Left renal cortex interstitium (tissue), 4 donors: ENCODE measurements at places on chromosomes 3 and 15.
A peak's percentile ranks its signal among the peaks of the same experiment; 100 is the strongest.

DNA sequence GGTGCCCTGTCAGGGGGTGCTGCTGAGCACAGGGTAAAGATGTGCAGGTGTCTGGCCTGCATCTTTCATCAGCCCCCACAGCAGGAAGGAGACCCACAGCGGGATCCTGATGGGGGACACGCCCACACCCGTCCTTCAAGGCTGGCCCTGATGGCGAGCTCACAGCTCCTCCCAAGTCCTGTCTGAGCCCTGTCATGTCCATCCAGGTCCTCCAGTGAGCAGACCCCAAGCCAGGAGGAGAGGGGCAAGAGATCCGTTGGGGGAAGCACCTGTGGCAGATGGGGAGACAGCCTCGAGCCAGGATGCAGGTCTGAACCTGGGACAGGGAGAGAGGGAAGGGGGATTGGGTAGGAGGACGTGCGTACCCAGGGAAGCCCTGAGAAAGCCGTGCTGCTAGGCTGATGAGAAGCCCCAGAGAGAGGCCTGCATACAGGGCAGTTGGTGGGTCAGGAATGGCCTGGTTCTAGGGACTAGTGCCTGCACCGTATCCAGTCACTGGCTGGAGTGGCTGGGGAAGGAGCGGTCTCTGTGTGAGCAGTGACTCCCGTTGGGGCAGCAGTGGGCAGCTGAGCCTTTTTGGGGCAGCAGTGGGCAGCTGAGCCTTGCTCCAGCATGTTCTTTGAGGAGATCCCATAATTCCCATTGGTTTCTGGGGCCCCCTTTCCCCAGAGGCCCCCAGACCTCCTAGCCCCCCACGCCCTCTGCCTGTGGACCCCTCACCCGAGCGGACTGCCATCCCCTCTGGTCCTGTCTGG lies 133.3 kb upstream of the MEF2A start:
- no peak for DNase-seq

GRCh38 chr3:170705131-170705530 lies 119.3 kb upstream of the SLC7A14 start:
- no peak for DNase-seq

- DNase-seq: no peak
These were observed 24.3 kb upstream of the CP start for GRCh38 chr3:149245738-149246451.

GRCh38 chr3:72462595-72463011 lies 385.6 kb downstream of the SHQ1 start:
- DNase-seq: peak; percentile 19

DNA sequence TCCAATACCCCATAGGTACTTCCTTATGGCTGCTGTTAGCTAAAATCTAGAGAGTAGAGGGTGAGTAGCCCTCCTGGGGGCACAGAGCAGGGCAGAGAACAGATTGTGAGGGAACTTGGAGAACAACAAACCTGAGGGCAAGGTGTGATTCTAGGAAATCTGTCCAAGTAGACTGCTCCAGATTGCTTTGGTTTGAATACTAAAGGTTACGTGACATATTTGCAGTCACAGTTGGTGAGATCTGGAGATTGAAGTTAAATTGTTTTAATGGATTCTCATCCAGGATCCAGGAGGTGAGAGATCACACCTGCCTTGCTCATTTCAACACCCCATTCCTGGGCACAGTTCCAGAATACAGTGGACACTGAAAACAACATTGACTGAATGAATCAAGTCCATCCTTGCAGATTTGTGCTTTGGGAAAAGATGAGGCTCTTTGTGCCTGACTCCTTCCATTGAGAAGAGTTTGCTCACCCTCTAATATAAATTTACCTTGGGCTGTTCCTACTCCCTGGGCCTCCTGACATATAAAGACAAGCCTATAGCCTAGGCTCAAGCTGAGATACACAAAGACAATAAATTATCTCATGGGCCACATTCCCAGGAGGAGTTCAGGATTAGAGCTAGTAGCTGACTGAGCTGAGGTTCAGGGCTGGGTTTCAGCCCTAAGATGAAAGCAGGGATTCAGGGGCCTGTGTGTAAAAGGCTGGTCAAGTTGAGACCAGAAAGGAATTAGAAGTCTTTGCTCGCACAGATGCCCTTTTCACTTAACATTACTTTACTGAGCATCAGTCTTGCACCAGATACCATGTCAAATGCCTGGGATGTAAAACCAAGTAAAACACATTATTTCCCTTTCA lies 400.9 kb upstream of the MCTP2 start:
- DNase-seq: no peak

DNA sequence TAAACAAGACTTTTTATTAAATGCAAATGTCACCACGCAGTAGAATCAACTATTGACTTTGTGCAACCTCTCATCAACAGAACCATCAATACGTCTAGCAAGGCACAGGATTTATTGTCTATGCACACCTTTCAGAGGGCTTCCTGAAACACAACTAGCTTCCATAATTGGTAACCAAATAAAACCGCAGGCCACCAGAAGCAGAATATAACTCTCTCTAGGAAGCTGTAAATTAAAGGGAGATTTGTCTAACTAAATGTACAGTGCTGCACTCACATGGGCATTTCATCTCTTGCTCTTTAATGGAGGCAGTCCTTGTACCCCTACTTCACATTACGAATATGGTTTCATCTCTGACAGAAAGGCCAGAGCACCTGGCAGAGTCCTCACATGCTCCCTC lies 93.0 kb downstream of the FHIT start:
- DNase-seq: no peak

GRCh38 chr3:54378184-54378583 lies 255.8 kb downstream of the CACNA2D3 start:
- no peak for DNase-seq

GRCh38 chr3:13812034-13812471 lies 67.8 kb downstream of the WNT7A start:
- DNase-seq: no peak

- no peak for DNase-seq
These were observed 61.8 kb downstream of the SLC9A9 start for GRCh38 chr3:143786219-143787191.

GRCh38 chr3:194212161-194212844 lies 76.4 kb downstream of the HES1 start:
- DNase-seq: no peak

GRCh38 chr15:67468416-67468815 lies 52.5 kb upstream of the C15orf61 start:
- no peak for DNase-seq

- no peak for DNase-seq
These were observed 10.9 kb downstream of the CCR5 start for GRCh38 chr3:46381625-46382024.

DNA sequence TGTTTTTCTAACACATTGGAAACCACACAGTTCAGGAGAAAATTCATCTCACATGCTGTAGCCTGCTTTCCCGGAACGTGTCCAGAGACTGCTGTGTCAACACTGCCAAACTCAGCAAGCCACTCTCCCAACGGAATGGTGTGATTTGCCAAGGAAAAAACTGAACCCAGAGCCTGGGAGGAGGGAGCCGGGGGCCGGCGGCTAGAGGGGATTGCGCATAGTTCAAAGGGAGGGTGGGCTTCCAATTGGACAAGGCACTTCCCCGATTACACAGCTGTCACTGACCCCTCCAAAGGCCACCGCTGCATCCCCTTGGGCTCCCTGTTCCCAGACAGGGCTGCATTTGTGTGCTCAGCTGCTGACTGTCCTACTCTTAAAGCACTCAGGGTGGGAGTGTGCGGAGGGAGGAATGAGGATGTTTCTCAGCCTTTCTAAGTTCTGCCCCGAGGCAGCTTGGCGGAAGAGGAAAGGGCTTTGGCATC lies 256.2 kb downstream of the ZNF621 start:
- peak; percentile 24 for DNase-seq

DNA sequence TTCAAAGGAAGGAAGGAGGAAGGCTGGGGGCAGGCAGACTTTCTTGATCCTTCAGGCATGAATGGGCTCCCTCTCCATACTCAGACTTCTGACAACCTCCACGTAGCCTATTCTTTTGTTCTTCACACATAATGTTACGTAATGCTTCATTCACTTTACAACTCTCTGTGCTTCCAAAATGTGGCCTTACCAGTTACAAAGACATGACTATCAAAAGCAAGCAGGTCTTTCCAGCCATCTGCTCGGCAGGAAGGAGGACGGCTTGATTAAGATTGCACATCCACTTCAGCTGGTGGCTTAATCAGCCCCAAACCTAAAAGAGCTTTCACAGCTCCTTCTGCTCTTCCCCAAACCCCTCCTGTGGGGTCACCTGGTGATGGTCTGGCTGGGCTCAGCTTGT lies 263.2 kb downstream of the XXYLT1 start:
- DNase-seq: no peak

- no peak for DNase-seq
These were observed 474.6 kb upstream of the TPRG1 start for GRCh38 chr3:188697127-188697526.

DNA sequence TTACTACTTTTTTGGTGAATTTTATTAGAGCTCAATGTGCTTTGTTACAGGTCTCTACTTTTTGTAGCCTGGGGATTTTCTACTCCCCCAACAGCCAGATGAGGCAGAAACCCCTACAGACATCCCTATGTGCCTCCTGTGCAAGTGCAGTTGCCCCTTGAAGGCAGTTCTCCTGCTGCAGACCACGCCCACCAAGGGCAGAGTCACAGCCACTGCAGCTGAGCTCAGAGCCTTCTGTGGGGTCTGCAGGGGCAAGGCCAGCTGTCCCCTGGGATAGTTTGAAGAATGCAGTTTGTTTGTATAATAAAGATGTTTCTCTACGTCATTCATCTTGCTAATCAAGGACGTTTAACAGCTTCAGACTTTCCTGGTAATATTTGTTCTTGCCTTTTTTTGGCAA lies 76.8 kb downstream of the NPAP1 start:
- no peak for DNase-seq

- no peak for DNase-seq
These were observed 169.1 kb upstream of the ZPLD1 start for GRCh38 chr3:102265720-102266119.

DNA sequence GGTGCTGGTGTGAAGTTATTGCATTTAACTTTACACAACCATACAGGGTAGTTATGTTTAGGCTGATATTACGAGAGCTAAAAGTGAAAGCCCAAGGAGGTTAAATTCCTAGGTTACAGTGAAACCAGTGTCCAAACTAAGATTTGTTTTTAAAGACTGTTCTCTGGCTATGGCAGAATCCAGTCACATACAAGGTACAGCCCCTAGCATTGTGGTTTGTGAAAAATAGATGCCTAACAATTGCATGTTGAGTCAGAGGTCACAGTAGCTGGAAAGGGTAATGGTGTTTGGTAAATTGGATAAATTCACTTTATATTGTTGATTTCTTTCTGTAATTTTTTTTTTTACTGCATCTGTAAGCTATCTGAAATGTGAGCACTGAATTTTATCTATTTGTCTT lies 614.6 kb upstream of the TBL1XR1 start:
- no peak for DNase-seq

DNA sequence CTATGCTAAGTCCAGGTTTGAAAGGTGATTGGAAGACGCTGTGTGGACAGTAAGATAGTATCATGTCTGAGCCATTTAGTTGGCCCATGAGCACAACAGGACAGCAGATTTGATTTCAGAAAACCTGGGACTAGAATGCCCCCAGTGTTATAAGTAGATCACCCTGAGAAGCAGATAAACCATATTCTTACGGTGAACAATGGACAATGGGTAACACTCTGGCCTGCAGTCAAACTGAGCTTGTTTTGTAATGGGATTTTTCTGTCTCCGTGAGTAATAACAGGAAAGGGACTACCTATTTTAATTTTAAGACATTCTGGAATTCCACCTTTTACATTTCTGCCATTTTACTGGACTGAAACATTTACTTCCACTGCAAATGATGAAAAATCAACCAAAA lies 71.5 kb downstream of the LDHAL6B start:
- no peak for DNase-seq

DNA sequence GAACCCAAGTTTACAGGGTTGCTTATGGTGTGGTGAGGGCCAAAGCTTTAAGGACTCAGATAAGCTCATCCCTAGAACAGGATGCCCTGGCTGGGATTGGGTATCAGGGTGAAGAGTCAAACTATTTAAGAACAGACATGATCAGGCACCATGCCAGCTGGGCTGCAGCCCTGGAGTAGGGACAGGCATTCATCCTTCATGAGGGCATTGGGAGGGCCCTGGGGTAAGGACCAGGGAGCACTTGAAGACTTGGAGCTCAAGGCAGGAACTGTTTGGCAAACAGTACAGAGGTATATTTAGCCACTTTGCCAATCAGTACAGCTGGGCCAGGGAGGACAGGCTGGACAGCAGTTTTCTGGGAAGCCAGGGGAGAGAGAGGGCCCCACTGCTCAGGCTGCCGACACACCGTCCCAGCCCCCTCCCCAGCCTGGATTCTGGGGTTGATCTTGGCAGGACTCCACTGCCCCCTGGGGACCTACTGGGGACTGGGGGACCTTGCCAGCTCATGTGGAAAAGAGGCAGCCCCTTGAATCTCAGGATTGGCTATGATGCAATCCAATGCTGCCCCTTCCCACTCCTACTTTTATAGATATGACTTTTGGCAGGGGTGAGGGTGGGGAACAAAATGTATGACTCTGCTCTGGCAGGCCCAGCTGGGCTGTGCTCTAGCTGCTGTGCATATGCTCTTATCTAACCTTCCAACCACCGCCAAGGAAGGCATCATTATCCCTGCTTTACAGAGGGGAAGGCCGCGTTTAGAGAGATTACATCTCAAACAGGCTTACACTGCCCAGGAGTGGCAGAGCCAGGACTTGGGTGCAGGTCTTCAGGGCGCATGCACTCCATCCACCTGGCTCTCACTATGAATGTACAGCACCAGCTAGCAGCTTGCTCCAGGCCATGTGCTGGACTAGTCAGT lies 2.3 kb downstream of the PLA2G4E start:
- DNase-seq: no peak

GRCh38 chr15:58447271-58448010 lies 15.7 kb downstream of the LIPC start:
- DNase-seq: no peak

GRCh38 chr3:176431991-176432390 lies 765.3 kb downstream of the TBL1XR1 start:
- no peak for DNase-seq

DNA sequence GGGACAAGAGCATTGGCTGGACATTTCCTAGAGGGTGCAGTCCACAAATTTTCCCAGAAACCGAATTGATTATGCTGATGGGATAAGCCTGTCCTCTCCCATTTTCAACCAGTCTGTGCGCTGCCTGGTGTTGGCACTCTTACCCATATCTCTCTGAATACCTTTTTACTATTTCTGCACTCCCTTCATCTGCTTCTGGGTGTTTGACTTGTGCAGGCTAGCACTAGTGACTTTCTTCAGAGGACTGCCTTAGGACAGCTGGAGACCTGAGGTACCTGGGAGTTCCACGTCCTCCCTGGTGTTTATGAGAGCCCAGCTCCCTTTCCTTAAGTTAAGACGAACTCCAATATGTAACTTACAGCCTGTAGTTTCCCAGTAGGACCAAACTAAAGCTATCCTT lies 50.2 kb downstream of the RBMS3 start:
- DNase-seq: no peak
